ENCODE measurements at places on chromosomes 1 and 21. TPM values are rescaled to one million over a fixed set of nuclear protein-coding genes. Genes with fewer than 3 reads are reported as not detected.

ACTL8 gene
- total RNA-seq = 0.69 TPM

CRP gene
- 1.3 TPM for total RNA-seq

ZBTB8OS gene
- total RNA-seq = 49.2 TPM

INSRR gene
- not detected for total RNA-seq

BLACAT1 gene
- total RNA-seq = 3.9 TPM

RGS13 gene
- not detected for total RNA-seq

DNA sequence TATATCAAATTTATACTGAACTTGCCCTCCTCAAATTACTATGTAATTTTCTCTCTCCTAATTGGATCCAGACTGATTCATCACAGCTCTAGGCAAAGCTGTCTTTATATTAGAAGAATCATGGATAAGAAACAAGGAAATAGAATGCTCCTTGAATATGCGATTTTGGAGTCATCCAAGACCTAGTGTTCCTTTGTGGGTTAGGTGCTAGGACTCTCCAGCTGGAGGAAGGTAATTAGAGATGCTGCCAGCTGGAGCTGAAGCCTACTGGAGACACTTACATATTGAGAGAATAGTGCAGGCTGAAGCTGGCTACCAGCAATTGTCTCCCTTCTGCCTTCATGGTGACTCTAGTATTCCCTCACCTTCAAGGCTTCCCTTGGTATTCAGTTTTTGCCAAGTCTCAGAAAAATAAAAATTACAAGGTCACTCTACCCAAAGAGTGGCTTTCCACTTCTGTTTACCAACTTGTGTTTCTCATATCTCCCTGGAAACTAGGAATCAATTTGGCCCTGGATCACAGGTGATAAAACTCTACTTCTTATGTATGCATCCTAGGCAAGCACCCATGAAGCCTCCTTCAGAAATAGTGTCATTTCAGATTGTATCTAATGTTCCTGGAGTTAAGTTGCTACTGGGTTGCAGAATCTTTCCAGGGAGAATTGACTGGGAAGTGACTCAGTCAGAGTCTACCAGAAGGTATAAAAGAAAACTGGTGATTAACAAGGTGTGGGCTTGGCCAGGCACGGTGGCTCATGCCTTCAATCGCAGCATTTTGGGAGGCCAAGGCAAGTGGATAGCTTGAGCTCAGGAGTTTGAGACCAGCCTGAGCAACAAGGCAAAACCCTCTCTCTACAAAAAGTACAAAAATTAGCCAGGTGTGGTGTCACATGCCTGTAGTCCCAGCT lies 24.4 kb upstream of the DOCK7 start:
- DNase-seq = no peak

DNA sequence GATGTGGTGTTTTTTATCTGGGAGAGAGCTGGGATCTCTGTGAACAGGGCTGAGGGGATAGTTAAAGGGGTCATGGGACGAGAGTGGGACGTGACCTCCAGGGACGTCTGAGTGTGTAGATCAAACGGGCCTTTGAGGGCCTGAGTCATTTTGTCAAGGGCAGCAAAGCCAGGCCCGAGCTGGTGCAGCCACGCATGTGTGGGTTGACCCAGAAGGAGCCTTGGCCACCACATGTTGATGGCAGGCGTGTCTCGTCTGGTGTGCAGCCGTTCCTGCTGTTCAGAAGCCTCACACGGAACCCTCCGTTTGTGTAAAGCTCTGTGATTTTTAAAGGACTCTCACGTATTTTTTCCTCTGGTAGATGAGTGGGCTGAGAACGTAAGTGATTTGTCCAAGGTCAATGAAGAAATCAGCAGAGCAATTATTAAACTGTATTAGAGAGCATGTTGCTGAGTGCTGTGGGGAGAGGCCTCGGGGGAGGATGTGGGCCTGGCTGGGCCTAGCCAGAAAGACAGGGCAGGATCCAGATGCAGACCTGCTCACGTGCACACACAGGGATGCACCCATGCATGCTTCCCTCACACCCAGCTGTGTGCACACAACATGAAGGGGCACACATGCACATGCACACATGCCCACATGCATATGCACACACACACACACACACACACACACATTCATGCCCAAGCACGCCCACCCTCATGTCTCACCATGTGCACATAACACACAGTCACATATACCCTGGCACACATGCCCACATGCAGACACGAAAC lies 89.8 kb downstream of the AJAP1 start:
- no peak for DNase-seq

GRCh38 chr1:79460773-79461436 lies 454.4 kb upstream of the ADGRL4 start:
- no peak for DNase-seq

DNA sequence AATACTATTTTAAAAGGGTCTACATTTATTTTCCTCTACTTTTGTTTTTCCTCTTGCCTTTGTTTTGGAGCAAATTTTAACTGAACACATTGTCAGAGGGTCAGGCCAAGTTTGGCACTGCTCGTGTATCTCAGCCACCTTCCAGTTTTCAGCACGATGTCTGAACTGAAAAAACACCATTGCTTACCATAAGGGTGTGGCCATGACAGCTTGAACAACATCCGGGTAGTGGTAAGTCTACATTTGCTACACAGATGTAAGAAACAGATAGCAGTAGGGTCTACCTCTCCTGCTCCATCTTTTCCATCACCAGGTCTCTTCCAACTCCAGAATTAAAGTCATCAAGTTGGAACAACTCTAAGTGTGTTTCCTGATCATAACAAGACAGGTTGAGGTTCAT lies 4.2 kb downstream of the HIVEP3 start:
- no peak for DNase-seq

GRCh38 chr1:17141441-17142197 lies 22.4 kb upstream of the PADI2 start:
- no peak for DNase-seq

- DNase-seq = no peak
Observed at GRCh38 chr1:118989878-118990378, 1.8 kb upstream of the TBX15 start.

DNA sequence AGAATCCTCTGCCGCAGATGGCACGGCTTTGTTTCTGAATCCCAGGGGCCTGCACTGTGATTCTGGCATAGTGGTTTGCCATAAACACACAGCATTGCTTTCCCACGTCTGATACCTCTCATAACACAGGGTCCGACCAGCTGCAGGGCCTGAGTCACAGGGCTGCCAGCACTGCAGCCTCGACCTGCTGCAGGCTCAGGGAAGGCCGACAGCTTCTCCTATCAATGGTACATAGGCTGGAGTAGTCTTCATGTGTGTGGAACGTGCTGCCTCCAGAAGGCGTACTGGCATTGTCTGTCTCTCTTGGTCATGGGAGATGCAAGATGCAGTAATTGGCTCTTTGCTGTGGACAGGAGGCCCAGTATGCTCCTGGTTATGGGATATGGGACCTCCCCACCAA lies 53.5 kb upstream of the PDE9A start:
- DNase-seq = no peak

GRCh38 chr1:228280106-228280901 lies 72.5 kb downstream of the OBSCN start:
- DNase-seq = no peak

DNA sequence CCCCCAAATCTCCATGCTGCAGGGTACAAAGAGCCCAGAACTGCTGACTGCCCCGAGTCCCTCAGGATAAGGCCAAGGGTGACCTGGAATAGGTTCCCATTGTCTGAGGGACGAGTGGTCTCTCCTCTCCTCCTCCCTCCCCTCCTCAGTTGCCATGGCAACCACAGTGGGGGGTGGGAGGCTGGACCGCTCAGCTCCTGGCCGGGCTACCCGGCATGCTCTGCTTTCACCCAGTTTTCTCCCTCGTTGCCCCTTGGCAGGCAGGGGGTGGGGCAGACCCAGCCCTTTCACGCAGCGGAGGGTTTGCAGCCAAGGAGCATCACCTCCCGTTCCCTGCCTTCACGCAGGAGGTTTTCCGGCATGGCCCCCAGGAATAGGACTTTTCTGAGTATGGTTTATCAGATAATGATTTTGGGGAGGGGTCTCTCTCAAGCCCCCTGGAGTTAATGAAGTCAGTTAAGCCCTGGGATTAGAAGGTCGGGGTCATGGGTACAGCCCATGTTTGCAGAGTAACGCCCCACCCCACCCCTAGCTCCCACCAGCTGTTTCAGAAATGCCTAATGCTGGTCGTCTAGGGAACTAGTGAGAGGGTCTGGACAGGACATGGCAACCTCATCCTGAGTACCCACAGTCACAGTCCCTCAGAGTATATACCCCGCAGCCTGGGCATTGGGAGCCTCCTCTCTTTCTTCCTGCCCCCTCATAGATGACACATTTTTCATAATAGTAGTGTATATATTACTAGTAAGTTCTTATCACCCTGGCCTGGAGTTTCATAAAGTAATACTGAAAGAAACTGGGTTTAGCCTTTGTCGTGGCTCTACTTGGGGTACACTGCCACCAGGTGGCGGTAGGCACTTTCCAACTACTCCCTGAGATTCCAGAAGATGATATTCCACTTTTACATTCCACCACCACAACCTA lies 20.7 kb downstream of the C1QB start:
- DNase-seq = peak; percentile 41

DNA sequence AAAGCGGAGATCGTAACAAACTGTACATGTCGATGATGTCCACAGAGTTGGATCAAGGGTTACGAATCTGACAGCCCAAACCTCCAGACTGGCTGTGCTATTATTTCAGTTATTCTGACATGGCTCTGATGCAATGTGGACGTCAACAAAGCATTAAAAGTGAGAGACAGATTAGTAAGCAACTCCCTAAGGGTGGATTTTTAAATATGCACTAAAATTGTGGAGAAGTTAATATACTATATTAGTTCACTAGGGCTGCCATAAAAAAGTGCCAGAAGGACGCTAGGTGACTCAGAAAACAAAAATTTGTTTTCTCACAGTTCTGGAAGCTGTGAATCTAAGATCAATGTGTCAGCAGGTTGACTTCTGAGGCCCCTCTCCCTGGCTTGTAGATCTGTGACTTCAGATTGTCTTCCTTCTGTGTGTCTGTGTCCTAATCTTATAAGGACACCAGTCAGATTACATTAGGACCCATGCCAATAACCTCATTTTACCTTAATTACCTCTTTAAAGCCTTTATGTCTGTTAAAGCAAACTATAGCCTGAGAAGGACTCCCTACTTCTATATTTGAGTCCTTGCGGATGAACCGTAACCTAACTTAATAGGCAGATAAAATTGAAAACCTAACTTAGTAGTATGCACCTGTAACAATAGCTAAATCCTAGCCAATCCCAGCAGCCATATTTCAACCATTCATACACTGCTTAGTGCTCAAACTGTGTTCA lies 66.0 kb upstream of the BACH1 start:
- no peak for DNase-seq
